ENCODE measurements at places on chromosomes 11 and 22.
A peak's percentile ranks its signal among the peaks of the same experiment; 100 is the strongest.

- no peak for DNase-seq
These were observed 353.1 kb downstream of the METTL15 start for GRCh38 chr11:28461338-28461737.

- no peak for DNase-seq
These were observed 772 bp downstream of the SBF1 start for GRCh38 chr22:50473855-50474671.

- DNase-seq: no peak
These were observed 13.1 kb upstream of the ANGPTL5 start for GRCh38 chr11:101929294-101929915.

DNA sequence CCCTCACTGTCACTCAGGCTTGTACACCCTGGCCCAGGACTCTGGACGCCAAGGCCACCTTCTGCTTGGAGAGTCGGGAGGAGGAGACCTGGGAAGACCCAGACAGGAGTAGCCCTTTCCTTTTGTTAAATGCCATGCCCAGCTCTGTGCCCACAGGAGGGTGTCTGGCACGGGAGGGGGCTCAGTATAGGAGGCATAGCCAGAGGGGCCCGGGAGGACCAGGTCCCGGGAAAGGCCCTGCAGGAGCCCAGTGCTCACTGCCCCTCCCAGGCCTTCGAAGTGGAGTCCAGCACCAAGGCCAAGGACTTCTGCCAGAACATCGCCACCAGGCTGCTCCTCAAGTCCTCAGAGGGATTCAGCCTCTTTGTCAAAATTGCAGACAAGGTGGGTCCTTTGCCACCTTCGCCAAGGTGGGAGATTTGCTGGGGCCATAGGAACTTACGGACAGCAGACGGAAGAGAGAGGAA is 79.0 kb downstream of the MYO7A start:
- DNase-seq: no peak

GRCh38 chr11:45233804-45234170 is 52.4 kb downstream of the SYT13 start:
- no peak for DNase-seq

DNA sequence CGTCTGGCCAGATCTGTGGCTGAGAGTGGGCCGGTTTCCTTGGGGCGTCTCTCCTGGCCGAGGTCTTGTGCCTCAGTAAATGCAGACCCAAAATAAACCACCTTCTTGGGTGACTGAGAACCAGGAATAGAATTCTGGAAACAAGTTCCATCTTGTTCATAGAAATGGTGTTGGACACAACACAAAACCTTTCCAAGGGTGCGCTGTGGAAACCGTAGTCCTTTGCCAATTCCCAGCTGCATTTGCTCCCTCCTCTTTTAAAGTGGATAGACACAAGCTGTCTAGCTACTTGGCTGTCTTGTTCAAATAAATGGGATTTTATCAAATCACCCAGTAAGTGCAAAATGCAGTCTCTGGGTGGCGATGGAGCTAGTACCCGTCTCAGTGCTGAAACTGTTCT is 300.2 kb downstream of the SHANK2 start:
- no peak for DNase-seq

- no peak for DNase-seq
These were observed 626 bp downstream of the TRIM22 start for GRCh38 chr11:5690216-5690615.

- DNase-seq: no peak
These were observed 497.1 kb downstream of the BRD1 start for GRCh38 chr22:49330421-49331222.

GRCh38 chr11:77381729-77382665 is 80.5 kb upstream of the GDPD4 start:
- DNase-seq: no peak

DNA sequence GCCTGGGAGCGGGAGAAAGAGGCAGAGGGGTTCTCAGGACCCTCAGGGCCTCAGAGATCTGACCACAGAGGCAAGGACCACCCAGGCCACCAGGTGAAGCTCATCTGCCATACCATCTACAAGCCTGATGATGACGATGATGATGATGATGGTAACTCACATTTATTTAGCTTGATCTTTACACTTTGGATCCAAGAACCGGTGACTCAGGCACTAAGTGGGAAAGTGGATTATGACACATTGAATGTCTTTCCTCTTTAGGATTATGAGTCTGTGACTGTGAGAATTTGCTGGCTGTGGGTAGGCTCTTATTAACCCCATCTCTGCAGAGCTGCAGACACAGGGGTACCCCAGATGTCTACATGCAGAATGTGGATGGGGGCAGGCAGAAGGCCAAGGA is 110.3 kb downstream of the DSCAML1 start:
- DNase-seq: no peak

- DNase-seq: no peak
These were observed 19.5 kb downstream of the CTSC start for GRCh38 chr11:88318017-88318416.

DNA sequence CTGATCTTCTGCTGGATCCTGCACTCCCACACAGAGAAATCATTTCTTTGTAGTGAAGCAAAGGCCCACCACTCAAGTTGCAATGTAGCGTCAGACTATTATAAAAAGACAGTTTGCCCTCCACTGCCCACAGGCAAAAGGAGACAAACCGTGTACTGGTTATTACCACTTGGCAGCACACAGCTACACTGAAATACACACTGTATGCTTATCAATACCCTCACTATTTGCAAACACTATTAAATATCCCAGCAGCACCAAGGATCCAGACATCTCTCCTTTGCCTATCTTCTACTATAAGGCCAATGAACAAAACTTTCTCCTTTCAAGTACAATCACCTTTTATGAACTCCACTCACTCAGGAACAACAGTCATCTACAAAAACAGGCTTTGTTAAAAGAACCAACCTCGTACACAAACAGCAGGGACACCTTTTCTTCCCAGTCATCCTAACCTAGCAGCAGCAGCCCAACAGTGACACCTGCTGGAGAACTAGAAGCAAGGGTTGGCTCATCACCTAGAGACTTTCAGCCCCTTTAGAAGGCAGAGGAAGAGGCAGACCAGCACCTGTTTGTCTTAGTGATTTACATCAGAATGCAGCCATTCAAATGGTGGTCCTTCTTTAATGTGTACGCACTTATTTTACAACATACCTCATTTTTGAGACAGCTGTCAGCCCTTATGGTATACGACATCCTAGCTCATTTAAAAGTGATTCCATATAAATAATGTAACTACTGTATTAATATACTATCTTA is 56.1 kb downstream of the AMBRA1 start:
- peak; percentile 79 for DNase-seq

- DNase-seq: no peak
These were observed 71.2 kb upstream of the B3GAT1 start for GRCh38 chr11:134483291-134483690.

GRCh38 chr22:23675502-23676415 is 15.1 kb upstream of the RGL4 start:
- no peak for DNase-seq

DNA sequence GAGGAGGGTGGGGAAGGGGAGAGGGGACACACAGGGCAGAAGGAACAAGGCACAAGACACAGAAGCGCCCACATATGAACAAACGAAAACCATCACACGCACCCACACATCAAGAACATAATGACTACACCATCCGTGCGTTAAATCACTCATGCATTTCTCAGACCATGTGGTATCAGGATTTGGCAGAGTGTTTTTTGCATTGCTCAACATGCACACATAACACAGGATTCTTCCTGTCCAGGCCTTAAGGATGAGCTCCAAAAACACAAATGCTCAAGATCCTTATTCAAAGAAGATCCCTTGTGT is 309.5 kb downstream of the CADM1 start:
- DNase-seq: no peak

DNA sequence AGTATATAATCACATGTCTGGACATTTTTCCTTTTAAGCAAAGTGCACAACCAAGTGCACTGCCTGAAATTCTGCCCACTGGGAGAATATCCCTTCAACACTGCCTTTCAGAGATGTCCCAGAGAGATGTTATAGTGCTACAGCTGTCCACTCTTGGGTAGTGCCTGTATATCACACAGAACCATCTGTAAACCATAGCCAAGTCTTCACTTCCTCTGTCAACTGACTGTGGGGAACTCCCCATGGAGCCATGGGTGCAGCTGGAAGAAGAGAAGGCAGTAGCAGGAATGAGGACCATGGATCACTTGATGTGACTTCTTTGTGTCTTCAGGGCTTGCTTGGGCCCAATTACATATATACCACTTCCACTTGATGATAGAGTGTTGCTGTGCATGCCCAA is 44.6 kb upstream of the LIN7C start:
- no peak for DNase-seq

GRCh38 chr11:129012880-129013279 is 70.2 kb upstream of the TP53AIP1 start:
- DNase-seq: no peak

DNA sequence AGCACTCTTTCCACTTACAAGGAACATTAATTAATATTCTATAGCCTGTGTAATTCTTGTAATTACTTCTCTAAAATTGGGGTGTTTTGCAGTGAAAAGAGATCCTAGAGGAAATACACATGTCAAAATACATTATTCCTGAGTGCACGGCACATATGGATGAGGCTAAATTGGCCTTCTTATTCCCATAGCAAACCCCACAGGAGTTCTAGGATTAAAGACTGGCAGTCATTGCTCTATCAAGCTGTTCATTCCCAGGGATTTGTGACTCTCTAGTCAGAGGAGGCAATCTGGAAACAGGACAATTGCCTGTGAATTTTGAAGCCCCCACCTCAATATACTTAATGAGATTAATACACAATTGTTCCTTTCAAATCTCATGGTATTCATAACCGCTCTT is 145.9 kb upstream of the OPCML start:
- no peak for DNase-seq

GRCh38 chr11:79253280-79253679 is 187.6 kb downstream of the TENM4 start:
- DNase-seq: no peak

GRCh38 chr11:57873196-57873911 is 111.8 kb downstream of the CTNND1 start:
- no peak for DNase-seq

DNA sequence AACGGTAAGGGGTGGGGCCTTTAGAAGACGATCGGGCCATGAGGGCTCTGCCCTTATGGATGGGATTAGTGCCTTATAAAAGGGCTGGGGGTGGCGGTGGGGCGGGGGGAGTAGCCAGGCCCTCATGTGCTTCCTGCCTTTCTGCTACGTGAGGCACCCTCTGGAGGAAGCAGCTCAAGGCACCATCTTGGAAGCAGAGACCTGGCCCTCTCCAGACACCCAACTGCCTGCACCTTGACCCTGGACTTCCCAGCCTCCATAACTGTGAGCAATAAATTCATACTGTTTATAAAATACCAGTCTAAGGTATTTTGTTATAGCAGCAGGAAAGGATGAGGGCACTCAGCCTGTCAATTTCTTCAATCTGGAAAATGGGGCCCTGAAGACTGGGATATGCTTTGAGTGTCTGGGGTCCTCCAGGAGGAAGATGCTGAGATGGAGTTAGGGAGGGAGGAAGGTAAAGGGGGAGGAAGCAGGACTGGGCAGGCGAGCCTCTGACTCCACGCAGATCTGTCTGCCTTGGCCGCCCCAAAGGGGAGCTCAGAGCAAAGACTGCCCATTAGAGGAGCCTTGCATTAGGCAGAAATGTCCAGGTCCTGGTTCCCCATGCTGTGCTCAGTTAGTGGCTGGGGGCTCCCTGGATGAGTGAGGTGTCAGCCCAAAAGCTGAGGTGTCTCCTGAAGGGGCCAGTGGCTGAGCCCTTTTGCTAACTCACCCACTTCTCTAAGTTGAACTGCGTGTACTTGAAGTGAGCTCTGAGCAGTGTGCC is 5.3 kb downstream of the CABP2 start:
- no peak for DNase-seq

- no peak for DNase-seq
These were observed 39.6 kb downstream of the TBC1D22A start for GRCh38 chr22:46801826-46802607.

- DNase-seq: no peak
These were observed 565 bp downstream of the NUCB2 start for GRCh38 chr11:17277024-17277584.

- peak; percentile 38 for DNase-seq
These were observed 49.9 kb downstream of the TSPAN18 start for GRCh38 chr11:44776551-44777208.

DNA sequence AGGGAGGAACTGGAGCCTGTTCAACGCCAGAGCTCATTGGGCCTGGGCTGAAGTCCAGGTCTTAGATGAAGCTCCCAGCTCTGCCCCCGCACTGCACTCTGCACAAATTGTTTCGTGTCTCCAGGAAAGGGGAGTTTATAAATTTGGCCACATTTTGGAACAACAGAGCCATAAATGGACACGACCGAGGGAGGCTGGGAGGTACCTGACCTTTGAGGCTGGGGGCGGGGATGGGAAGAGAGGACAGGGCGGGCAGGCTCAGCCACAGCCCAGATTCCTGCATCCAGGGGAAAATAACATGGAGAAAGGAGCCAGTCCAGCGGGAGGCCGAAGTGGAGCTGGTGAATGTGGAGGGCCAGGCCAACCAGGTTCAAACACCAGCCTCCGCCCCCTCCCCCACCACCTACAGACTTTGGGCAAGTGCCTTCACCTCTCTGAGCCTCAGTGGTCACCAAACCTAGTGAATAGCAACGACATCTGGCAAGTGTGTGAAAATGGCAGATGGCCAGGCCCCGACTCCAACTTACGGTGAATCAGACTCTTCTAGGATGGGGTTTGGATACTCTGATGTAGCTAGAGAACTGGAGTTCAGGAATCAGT is 36.8 kb upstream of the SMTN start:
- DNase-seq: no peak

GRCh38 chr22:16717699-16718558 is 107.3 kb downstream of the XKR3 start:
- no peak for DNase-seq

- DNase-seq: no peak
These were observed 60.3 kb downstream of the LRRC74B start for GRCh38 chr22:21106000-21106399.

- DNase-seq: no peak
These were observed 858.7 kb upstream of the CHORDC1 start for GRCh38 chr11:91081440-91082043.

DNA sequence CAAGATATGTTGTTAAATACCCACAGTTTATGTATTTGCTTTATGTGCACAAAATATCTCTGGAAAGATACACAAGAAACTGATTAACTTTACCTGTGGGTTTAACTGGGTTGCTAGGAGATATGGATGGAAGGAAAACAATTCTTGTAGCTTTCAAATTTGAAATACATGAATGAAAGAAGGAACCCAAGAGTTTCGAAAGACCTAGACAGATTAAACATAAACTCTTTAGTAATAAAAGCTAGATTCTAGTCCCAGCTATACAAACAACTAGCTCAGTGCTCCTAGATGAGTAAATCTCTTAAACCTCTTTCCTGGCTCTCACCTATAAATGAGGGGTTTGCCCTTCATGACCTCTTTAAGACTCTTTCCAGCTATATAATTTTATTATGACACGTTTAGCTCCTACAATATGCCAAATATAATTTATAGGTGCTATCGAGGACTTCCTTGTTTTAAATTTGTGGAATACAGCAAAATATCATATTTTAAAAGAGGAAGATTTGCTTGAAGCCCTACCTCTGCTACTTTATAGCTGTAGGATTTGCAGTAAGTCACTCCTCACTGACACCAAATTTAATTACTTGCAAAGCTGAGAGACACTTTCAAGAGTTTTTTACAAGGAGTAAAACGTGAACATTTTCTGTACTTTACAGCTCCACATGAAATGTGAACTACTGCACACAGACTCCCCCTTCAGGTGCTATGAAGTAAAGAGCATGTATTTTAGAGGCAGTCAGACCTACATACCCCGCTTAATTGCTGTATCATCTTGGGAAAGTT is 50.7 kb downstream of the RRAS2 start:
- no peak for DNase-seq

GRCh38 chr11:126408496-126408895 is 53.0 kb downstream of the ST3GAL4 start:
- no peak for DNase-seq

- DNase-seq: no peak
These were observed 1112.4 kb downstream of the JRKL start for GRCh38 chr11:97502201-97502600.

Data from H1 (cell line).